ENCODE measurements at places on chromosomes 13 and 19. TPM values are rescaled to one million over a fixed set of nuclear protein-coding genes. Genes with fewer than 3 reads are reported as not detected.

DNA sequence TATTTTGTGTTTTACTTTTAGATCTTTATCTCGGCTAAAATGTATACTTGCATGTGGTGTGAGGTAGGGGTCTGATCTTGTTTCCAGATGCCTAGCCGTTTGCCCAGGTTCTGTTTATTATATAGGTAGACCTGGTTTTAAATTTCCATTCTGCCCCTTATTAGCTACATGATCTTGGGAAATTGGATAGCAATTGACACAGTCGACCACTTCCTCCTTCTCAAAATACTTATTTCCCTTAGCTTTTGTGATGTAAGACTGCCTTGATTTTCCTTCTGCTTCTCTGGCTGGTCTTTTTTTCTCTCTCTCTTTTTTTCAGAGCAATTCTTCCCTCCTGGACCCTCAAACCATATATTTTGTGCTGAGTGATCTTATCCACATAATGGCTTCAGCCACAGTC lies 3.0 kb upstream of the PGLYRP1 start:
- DNase-seq = no peak

- peak; percentile 63 for DNase-seq
Observed at GRCh38 chr13:49681842-49682435, 9.3 kb downstream of the EBPL start.

GRCh38 chr13:50244713-50245574 lies 229.7 kb downstream of the KCNRG start:
- peak; percentile 97 for DNase-seq

DNA sequence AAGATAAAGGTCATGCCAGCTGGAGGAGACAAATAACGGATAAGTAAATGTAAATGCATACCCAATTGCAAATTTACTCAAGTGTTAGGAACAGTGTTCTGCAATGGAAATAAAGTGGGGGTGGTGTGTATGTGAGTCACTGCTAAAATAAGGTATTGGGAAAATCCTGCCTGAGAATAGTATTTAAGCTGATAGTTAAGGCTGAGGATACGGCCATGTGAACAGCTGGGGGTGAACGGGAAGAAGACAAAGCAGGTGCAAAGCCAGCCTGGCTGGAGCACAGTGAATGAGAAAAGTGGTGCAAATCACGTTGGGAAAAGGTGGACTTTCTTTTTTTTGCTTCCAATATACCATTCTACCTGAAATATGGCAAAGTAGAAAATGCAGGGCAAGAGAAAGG lies 242.4 kb upstream of the SLC10A2 start:
- no peak for DNase-seq

- DNase-seq = no peak
Observed at GRCh38 chr13:83714236-83714635, 168.0 kb downstream of the SLITRK1 start.

- DNase-seq = no peak
Observed at GRCh38 chr19:18001777-18002345, 6.1 kb upstream of the ARRDC2 start.

The RAB3A gene
- 1.9 TPM for polyA plus RNA-seq

The CGB7 gene
- polyA plus RNA-seq = 4.2 TPM

GRCh38 chr19:5558101-5558621 lies 9.6 kb downstream of the TINCR start:
- peak; percentile 74 for DNase-seq

- DNase-seq = no peak
Observed at GRCh38 chr13:113070855-113071254, 34.7 kb upstream of the F7 start.

The LRRC63 gene
- 0.03 TPM for polyA plus RNA-seq

- no peak for DNase-seq
Observed at GRCh38 chr13:94346261-94347019, 133.0 kb downstream of the DCT start.

GRCh38 chr13:91133941-91134802 lies 213.3 kb upstream of the MIR17HG start:
- DNase-seq = peak; percentile 49

The BORA gene
- 2.9 TPM for polyA plus RNA-seq

GRCh38 chr19:12237143-12237839 lies 57.4 kb downstream of the ZNF44 start:
- DNase-seq = no peak

DNA sequence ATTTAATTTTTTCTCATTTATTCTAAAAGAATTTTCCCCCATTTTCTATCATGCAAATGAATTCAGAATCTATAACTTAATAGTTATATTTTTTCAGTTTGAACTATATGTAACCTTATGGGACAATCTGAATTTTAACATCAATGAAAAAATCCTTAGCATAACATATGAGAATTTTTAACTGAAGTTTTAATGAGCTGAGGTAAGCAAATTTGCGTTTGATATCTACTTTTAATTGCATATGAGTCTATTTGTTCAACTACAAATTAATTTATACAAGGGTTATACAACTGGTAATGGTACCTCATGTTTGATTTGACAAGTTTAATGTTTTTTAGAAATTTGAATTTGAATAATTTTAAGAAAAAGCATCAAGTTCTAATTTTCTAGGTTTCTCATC lies 384.4 kb upstream of the PCDH9 start:
- no peak for DNase-seq

GRCh38 chr13:112324116-112324515 lies 52.0 kb upstream of the SPACA7 start:
- no peak for DNase-seq

- no peak for DNase-seq
Observed at GRCh38 chr19:48678201-48678600, 5.4 kb upstream of the NTN5 start.

The GAS6 gene
- polyA plus RNA-seq = 196 TPM

The ELSPBP1 gene
- polyA plus RNA-seq = not detected

- DNase-seq = no peak
Observed at GRCh38 chr19:54325631-54326030, 12.7 kb upstream of the LILRA5 start.

DNA sequence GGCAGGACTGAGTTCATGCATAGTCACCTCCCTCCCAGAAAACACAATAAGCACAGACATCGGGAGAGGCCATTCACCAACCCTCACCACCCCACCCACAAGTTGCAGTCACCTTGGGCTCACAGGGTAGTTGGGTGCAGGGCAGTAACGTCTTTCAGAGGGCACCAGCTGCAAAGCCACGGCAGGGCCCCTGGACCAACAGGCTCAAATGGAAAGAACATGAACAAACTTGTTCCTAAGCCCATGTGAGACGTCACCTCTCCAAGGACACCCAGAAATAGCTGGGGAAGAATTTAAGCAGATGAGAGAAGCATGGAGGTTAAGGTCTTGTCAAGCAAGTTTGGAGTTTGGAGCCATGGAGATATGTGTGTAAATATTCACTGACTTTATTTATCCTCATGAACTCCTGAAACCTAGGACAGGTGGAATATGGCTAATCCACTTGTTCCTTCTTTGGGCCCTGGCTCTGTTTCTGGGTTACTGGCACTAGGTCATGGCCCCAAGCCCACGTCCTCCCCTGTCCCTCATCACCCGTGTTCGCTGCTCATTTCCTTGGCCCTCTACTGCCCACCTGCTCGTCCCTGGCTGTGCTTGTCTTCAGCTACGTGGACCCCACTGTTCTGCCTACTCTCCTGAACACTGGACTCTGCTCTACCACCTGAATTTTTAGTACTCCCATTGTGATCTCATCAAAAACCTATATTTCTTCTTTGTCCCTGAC lies 40.4 kb downstream of the SACS start:
- no peak for DNase-seq

GRCh38 chr13:46620471-46620870 lies 67.5 kb downstream of the LRCH1 start:
- no peak for DNase-seq

GRCh38 chr13:27533155-27533643 lies 82.8 kb upstream of the MTIF3 start:
- DNase-seq = peak; percentile 62

DNA sequence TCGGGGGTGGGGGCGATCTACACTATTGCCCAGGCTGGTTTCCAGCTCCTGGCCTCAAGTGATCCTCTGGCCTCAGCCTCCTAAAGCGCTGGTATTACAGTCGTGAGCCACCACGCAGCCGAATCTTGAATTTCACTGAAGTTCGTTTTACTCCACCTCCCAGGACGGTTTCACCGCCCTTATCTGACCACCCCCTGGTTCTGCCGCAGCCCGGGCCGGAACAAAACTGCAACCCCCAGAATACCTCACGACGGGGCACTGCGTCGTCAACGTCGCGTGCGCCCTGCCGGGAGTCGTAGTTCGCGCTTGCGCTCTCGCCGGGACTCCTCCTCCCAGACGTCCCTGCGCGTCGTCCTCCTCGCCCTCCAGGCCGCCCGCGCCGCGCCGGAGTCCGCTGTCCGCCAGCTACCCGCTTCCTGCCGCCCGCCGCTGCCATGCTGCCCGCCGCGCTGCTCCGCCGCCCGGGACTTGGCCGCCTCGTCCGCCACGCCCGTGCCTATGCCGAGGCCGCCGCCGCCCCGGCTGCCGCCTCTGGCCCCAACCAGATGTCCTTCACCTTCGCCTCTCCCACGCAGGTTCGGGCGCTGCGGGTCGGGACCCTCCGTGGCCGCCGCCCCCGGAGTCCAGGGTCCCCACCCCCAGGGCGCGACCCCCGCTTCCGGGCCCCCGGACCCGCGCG lies at the start of gene ATP5F1D:
ATP5F1D (plus strand) TSS at position 335 of the 679 bp plus-strand sequence; CDS start at position 435, 100 bp downstream.
- DNase-seq = peak; percentile 91

The HRC gene
- polyA plus RNA-seq = not detected

DNA sequence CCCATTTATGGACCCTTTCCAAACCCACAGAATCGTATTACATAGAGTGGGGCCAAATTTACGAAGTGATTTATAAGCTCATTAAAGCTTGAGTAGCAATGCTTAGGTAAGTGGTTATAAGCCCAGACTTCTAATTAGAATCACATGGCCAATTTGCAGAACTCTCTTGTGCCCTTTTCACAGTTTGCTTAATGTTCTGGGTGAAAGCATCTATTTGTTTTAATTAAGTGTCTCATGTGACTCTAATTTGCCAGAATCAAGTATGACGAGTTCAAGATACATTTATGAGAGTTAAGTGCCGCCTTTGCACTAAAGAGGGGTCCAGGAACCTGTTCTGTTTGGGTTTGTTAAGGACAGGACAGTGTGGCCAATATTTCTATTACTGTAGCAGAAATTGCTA lies 46.0 kb upstream of the ZNF681 start:
- no peak for DNase-seq

GRCh38 chr19:40578442-40578908 lies 1.8 kb downstream of the SHKBP1 start:
- no peak for DNase-seq

The ZNF714 gene
- 4.5 TPM for polyA plus RNA-seq

The FCAR gene
- polyA plus RNA-seq = not detected

DNA sequence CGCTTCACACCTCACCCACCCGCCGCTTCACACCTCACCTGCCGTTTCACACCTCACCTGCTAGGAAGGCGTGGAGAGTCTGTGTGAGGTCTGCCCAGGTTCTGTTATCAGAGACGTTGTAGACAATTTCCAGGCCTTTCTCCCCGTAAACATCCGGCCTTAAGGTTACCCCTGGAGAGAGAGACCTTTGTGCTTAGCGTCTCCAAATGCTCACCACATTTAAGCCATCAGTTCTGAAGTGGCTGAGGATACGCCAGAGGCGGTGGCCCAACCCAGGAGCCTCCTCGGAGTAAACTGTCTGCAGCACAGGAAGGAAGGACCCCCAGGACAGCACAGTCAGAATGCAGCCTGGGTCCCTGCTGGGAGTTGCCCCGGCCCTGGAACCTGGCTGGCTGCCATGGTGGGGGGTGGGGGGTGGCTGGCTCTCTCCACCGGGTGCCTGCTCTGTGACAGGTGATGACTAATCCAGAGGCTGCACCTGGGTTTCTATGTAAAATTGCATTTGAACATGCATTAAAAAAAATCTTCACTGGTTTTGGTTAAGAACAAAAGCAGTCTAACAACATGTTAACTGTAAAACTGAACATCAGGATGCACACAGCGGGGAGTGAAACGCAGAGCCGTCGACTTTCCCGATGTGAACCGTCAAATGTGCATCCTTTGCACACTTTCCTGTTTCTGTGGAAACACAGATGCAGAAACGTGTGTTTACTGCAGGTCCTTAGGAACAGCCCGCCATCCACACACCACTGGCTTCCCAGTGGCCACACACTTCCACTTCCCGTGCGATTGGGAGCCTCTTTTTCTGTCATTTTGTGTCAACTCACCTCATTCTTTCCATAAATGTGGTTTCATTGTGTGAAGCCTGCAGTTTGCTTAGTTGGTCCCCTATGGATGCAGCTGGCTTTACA lies 4.5 kb downstream of the ATP4B start:
- DNase-seq = no peak

The CTU1 gene
- polyA plus RNA-seq = 4.3 TPM

DNA sequence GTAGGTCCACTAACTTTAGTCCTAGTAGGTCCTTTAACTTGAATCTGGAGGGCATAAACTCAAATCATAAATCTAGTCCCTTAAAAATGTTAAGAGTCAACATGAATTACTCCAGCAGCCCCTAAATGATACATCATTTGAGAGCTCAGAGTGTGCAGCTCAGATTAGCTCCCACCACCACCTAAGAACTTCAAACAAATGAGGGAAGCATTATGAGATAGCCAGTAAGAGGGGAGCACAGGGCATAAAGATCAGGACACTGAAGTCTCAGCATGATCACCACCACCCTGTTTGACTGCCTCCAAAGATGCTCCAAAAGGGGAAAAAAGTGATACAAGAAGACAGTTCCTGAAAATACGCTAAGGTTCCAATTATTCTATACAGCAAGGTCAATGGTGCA lies 5.7 kb downstream of the PROSER1 start:
- DNase-seq = no peak

DNA sequence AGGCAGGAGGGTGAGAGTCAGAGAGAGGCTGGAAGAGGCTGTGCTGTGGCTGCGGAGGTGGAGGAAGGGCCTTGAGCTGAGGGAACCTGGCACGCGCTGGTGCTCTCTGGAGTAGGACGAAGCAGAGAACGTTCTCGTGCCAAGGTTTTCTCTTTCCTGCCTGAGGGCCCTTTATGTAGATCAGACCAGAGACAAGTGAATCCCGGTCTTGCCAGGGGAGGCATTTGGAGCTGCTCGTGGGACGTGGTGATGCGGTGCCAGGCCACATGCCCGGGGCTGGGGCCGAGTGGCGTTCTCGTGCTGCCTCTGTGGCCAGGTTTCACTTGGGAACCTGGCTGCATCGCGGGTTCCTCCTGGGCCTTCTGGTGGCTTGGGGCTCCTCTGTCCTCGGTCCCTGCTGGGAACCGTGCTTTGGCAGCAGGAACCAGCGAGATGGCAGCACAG lies 54.2 kb downstream of the KDM4B start:
- DNase-seq = no peak

DNA sequence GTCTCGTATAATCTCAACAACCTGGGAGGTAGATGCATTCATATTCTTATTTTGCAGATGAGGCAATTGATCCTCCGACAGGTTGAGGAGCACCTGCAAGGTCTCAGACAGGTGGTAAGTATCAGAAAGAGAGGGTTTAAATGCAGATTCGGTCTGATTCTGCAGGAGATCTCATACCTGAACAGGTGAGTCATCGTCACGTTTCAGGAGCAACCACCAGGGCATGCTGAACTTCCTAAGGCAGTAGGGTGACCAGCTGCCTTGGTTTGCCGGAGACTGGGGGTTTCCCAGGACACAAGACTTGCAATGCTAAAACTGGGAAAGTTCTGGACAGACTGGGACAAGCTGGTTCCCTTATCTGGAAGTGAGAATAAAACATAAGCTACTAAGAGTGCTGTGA lies 68.8 kb upstream of the TSHZ3 start:
- DNase-seq = peak; percentile 84

- DNase-seq = no peak
Observed at GRCh38 chr13:79393564-79394249, 12.3 kb downstream of the RBM26 start.

All from mammary epithelial cell (primary cell).